ENCODE measurements at places on chromosomes 12 and 14.
A peak's percentile ranks its signal among the peaks of the same experiment; 100 is the strongest.

GRCh38 chr12:64780132-64780530, 20.9 kb upstream of the GNS start:
- no peak for DNase-seq

- no peak for DNase-seq
Observed at GRCh38 chr12:75439048-75439447, 41.5 kb upstream of the GLIPR1 start.

DNA sequence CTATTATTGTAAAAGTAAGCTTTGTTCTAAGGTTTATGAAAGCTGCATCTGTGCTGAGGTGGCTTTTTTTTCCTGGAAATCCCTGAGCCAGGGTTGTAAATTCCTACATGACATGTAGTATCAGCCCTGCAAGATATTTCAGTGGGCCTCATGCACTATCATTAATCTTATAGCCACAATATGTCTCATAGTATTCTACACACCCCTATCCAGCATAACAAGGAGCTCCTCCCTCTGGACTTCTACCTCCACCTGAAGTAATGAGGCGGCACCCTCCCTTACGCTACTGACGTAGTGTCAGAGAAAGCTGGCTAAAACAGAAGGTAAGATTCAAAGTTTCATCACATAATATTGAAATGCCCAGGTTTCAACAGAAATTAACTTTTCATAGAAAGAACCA, 35.5 kb downstream of the SLC5A8 start:
- no peak for DNase-seq

GRCh38 chr12:57718641-57719528, 19.7 kb downstream of the AGAP2 start:
- DNase-seq, result no peak

DNA sequence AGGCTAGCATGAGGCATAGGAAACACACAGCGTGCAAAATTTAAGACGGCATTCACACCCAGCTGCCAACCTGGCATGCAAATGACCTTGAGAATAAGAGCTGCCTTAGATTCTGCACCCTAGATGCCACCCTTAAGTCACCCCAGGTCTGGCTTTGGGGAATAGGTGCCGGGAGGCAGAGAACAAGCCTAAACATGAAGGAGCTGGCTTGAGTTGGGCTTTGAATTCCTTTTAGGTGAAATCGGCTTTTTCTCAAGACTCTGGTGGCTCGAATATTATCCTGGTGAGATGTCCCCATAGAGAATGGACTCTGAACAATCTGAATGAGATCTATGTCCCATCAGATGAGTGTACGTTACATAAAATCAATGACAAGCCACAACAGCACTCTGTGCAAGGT, 1090.5 kb downstream of the VRK1 start:
- no peak for DNase-seq

DNA sequence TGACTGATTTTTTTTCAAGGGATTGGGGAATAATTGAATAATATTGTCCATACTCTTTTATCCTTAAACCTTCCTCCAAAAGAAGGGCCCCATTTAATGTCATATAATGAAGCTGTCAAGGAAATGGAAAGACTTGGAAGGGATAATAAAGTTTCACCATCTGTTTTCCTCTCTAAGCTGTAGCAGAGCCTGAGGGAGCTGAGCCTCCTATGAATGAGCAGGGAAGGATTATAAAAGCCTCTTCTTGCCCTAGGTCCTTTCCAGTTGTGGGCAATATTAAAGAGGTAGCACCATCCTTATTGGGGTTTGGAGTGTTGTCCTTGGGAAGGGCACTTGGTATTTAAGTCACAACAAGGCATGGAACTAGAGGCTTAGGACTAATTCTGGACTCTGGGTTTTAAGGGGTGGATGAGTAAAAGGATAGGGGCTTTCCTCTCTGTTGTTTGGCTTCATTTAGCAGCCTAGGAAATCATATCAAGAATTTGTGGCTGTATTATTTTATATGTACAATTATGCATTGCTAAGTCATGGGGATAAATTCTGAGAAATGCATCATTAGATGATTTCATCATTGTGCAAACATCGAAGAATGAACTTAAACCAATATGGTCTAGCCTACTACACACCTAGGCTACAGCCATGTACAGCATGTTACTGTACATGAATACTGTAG, 408.5 kb upstream of the DCN start:
- no peak for DNase-seq

DNA sequence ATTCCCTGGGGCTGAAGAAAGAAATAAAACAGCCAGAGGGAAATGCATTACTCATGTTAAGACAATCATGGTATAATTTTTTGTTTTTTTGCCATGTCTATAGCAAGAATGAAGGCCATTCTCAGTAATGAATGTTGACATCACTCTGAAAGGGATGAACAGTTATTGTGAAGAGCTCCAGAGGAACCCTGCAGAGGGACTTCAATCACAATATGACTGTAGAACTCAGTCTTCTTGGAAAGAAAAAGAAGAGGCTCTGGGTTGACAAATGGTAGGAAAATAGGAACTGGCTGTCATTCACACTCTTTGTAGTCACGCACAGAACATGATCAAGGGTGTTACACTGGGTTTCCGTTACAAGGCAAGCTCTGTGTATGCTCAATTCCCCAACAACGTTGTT, 73.8 kb upstream of the DACT1 start:
- DNase-seq, result no peak

- DNase-seq, result no peak
Observed at GRCh38 chr12:74337951-74338350, 199.7 kb upstream of the ATXN7L3B start.

DNA sequence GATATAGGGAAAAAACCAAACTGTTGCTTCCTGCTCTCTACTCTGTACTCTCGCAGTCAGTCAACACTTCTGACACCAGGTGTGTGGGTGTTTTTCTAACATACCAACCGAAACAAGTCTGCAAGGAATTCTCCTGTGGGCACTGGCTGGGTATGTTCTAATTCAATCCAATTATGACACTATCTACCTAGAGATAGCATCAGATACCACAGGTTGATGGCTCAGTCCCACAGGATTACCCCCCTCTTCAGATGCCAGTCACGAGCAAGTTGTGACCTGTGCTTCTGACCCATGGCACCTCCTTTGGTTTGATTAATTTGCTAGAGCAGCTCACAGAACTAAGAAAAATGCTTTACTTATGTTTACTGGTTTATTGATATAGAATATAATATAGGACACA, 78.3 kb downstream of the DYRK2 start:
- no peak for DNase-seq

DNA sequence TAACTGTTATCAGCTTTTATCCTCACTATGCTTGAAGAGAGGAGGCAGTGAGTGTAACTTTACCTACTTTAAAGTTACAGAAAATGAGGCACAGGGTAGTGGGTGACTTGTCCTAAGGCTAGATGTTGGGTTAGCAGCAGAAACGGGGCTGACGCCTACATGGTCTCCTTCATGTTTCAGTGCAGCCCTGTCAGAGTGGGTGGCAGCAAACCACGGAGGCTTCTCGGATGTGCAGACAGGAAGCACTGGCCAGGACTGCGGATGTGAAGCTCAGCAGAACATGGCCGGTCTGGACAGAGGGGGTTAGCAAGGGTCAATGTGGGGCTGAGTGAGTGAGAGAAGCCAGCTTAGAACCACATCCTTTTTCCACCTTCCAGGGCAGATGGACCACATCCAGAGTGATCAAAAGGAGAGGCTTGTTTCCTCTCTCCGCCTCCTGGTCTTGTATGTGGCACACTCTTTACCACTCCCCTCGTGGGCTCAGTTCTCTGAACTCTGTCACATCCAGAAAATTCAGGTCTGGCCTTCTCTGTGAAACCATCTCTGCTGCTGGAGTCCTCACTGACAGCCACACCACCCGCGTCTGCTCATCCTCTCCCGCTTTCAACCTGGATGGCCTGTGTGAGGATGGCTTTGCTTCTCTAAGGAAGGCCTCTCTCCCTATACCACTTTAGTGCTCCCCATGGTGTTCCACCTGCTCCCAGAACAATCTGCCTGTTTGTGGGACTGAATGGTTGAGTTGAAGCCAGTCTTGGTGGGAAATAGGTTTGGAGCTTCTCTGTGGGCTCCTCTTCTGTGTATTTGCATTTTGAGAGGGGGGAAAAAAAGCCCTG, 14.1 kb downstream of the SUSD6 start:
- DNase-seq, result peak; percentile 62

DNA sequence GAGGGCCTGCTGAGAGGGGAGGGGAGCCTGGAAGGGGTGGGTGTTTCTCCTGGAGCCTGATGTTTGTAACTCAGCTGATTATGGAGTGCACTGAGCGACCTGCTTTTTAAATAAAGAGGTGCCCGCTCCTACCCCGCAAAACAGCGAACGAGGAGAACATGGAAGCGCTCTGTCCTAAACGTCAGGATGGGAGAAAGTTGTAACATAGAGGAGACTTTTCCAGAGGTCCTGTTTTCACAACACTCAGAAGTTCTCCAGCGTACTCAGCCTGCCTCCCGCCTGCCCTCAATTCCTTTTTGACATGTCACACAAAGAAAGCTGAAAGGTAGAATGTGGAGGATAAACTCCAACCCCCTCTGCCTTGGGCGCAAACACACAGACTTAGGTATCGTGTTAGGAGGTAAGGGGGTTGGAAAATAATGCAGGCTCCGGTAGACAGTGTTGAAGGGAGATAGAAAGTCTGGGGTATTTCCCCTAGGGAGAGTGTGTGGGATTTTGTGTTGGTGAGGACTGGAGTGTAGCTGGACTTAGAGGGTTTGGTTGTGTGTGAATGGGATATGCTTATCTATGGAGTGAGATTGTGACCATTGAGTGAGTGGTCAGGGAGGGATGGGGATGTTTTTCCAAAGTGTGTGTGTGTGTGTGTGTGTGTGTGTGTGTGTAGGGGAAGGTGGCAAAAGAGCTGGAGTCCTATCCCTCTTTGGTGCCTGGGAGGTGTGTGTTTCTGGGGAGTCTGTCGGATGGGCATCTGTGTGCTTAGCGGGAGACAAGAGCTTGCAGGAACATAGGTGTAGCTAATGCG, 2.1 kb downstream of the NTF3 start:
- no peak for DNase-seq

DNA sequence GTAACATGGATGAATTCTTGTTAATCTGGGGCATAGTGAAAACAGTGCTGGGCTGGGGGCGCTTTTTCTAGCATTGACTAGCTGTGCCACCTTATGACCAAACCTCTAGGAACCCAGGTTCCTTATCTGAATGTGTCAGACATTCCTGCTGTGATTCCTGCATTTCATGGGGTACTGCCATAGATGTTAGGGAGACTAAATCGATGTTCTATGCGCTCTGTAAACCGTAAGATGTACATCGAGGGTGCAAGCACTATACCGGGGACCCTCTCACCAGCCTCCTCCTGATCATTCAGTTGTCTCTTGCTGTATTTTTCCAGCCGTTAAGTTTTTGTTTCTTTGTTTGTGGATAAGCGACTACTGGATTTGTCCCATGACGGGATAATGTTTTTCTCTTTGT, 170.9 kb upstream of the PARP11 start:
- DNase-seq, result no peak

DNA sequence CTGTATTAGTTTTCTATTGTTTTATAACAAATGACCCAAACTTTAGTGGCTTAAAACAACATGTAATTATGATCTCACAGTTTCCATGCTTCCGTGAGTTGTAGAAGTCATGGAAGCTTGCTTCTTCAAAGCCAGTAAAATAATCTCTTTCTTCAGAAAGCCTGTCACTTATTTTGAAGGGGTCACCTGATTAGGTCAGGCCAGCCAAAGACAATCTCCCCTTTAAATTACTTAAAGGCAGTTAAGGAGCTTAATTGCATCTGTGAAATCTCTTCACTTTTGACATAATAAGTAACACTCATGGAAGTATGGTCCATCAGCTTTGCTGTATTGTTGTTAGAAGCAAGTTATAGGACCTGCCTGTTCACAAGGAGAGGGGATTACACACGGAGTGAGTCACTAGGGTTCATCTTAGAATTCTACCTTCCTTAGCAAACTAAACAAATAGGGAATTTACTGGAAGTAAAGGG, 89.8 kb downstream of the FAR2 start:
- no peak for DNase-seq

GRCh38 chr12:125113789-125114188, 48.6 kb downstream of the AACS start:
- no peak for DNase-seq

DNA sequence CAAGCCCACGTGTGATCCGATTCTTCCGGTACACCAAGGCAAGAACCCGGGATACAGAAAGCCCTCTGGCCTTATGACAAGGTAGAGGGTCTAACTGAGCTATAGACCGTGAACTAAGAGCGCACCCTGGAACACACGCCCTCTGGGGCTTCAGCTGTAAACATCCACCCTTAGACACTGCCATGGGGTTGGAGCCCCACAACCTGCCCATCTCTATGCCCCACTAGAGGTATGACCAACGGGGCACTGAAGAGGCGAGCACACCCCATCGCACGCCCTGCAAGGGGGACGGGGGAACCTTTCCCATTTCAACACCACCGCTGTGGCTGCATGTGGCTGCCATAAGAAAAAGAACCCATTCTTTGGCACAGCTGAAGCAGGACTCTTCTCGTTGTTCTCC, 1206.0 kb upstream of the TMEM132C start:
- DNase-seq, result no peak

DNA sequence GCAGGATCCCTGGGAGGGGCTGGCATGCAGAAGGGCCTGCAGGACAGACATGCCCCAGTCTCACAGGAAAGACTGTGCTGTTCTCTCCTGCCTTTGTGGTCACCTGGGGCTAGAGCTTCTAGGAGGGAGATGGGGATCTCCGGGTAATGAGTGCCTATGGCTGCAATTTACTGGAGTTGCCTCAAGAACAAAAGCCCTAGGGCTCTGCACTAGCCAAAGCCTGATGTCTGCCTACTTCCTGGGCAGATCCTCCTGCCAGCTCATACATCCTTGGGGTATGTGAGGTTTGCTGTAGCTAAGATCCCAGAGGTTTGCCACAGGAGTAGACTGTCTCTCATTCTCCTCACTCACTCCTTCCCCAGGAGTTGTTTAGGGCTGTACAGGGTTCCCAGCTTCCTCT, 106.9 kb upstream of the PPFIA2 start:
- no peak for DNase-seq

DNA sequence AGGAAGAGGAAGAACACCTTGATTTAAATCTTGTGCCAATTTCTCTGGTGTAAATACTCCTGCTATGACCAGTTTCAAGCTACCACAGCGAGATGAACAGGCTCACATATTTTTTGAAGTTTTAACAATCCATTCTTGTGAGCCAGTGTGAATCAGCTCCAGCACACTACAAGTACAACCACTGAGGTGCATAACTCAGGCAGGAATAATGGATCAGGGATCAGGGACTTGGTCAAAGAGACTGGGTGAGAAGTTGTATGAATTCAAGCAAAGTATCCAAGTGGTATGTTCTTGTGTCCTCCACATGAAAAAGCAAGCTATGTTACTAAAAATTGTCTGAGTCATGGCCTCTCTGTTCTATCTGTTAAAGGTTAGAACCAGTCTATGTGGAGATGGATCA, 35.2 kb upstream of the KITLG start:
- DNase-seq, result no peak

DNA sequence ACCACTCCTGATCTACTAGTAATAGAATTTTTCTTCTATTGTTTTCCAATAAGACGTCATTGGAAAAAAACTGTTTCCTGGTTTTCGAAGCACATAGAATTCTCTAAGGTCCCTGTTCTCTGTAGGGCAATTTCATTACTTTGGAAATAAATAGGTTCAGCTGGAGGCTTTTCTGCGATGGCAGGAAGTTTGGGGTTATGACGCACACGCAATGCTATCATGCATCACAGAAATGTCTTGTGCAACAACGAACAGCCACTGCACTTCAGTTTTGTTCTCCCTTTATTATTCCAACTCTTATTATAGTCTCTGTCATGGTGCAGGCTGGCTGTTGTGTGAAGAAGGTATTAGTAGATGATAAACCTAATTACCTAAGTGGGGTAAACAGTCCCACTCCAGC, 59.0 kb downstream of the KCNK10 start:
- no peak for DNase-seq

- DNase-seq, result no peak
Observed at GRCh38 chr12:77060883-77061240, 4.5 kb downstream of the E2F7 start.

GRCh38 chr12:69129017-69129416, 110.4 kb upstream of the CPSF6 start:
- DNase-seq, result no peak

All from activated effector memory CD4-positive, alpha-beta T cell treated with Interleukin-2 at 50 U/mL for 16 hours (primary cell).